Glutamatergic neuron (in vitro differentiated cells): ENCODE measurements at places on chromosomes 16 and 17.

- DNase-seq: no peak
Measured at GRCh38 chr17:49787884-49788477, 500 bp upstream of the KAT7 start.

GRCh38 chr17:40432864-40433528, 10.3 kb upstream of the IGFBP4 start:
- DNase-seq: no peak

GRCh38 chr16:2237493-2238149, 1.4 kb downstream of the DNASE1L2 start:
- DNase-seq: no peak

GRCh38 chr17:7411427-7411750, 3.7 kb downstream of the NLGN2 start:
- no peak for DNase-seq

GRCh38 chr17:37700881-37701280, 44.0 kb downstream of the HNF1B start:
- DNase-seq: no peak

DNA sequence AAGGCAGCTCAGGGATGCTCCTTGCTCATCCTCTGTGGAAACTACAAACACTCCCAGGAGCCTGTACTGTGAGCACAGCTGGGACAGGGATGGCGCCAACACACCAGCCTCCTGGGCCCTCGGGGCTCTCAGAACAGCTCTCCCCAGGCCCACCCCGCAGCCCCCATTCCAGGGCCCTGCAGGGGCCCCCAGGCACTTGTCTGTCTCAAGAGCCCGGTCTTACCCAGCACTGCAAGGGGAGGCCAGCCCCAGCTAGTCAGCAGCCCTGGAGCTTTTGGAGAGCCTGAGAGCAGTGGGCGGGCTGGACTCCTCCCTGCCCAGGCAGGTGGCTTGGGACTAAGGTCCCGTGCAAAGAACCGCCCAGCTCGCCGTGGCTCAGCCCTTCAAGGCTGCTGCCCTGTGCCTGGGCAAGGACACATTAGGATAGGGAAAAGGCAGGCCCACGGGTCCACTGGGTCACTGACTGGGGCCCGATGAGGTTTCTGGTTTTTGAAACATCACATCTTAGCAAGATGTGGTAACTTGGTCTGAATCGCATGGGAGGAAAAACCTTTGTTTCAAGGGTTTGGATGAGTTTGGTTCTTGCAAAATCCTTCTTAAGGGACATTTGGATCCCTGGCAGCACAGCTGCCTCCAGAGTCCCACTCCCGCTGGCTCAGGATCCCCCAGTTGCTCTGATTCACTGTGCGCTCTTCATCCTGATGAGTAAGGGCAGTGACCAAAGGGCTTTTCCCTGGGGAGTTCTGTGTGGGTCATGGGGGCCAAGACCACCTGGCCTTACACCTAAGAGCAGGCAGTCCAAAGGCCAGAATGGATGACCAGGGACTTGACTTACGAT, 2.8 kb downstream of the DNASE1L2 start:
- no peak for DNase-seq
